GM03348 (cell line): ENCODE measurements at places on chromosomes 11 and 22.
A peak's percentile ranks its signal among the peaks of the same experiment; 100 is the strongest.

DNA sequence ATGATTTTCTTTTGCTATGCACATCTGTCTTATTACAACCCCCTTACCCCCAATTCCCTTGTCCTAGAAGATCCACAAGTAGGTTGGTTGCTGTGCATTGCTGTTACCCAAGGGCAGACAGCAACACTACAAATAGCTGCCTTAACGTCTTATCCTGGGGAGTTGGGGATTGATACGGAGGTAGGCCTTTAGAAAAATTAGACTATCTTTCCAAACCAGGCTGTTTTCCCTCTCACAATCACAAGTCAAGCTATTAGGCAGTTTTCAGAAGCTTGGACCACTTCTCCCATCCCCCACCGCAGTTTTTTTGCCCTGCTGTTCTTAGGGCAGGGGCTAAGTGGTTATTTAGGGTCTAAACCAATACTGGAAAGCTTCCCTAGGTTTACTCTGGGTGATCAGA is 2.8 kb upstream of the PHLDB1 start:
- no peak for DNase-seq

DNA sequence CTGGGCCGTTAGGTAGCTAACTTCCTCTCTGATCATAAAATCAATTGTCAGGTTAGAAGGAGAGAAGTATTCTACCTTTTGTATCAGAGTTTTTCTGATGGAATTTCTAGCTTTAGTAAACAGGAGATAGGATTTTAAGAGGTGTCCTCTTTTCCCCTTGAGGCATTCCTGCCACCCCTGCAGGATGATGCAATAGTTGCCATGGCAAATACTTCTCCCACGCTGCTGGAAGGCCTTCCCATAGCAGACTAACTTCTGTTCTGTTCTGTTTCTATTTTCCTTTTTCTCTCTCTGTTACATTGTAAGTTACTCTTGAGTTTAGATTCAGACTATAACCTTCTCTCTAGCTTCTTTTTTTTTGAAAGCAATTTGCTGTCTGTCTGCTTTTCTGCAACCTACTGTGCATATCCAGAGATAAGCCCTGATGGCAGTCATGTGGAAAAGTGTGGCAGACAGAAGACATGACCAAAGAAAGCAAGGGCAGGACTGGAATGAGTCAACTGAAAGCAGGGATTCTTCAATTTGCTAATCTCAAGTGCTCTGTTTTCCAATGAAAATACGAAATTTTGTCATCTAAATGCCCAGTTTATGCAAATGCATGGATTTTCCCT is 679.1 kb downstream of the DLG2 start:
- DNase-seq, result peak; percentile 62

- DNase-seq, result no peak
Measured at GRCh38 chr22:17764036-17764435, 10.2 kb downstream of the BID start.

DNA sequence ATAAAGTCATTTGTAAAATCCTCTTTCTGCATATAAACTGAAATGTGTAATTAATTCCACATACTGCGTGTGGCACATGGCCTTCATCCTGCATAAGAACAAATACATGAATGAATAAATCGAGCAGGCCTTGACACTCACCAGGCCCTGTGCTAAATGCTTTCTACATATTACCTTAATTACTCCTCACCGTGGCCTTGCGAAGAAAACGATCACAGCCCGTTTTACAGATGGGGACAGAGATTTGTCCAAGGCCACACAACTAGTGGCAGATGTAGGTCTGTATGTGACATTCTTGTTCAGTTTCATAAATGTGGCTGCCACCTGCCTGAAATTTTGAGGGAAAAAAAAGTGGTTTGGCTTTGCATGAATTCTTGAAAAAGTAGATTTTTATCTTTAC is 5.8 kb upstream of the CCND1 start:
- no peak for DNase-seq

- DNase-seq, result peak; percentile 10
Measured at GRCh38 chr11:85628771-85629341, 463 bp downstream of the TMEM126B start.

- DNase-seq, result peak; percentile 44
Measured at GRCh38 chr11:33500861-33501479, 199.7 kb downstream of the C11orf91 start.

DNA sequence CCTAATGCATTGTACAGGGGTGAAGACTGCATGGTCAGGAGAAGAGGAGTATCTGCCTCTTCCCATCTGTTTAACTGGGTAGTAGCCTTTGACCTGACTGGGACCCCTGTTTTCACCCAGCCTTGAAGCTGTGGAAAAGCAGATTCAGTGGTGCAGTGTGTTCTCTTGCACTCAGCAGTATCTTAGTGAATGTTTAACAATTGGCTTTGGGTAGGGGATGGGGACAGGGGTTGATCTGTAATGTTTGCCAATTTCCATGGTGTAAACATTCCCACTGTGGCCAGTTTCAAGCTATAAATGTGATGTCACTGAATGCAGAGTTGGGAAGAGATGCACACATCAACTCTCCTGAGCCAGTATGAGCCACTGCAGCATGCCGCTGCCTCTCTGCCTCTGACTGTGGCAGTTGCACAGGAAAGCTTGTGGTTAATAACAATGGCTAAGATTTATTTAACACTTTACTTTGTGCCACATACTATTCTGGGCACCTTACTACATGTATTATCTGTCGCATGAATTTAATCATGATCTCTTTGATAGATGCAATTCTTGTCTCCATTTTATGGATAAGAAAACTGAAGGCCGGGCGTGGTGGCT is 15.7 kb downstream of the FJX1 start:
- no peak for DNase-seq

DNA sequence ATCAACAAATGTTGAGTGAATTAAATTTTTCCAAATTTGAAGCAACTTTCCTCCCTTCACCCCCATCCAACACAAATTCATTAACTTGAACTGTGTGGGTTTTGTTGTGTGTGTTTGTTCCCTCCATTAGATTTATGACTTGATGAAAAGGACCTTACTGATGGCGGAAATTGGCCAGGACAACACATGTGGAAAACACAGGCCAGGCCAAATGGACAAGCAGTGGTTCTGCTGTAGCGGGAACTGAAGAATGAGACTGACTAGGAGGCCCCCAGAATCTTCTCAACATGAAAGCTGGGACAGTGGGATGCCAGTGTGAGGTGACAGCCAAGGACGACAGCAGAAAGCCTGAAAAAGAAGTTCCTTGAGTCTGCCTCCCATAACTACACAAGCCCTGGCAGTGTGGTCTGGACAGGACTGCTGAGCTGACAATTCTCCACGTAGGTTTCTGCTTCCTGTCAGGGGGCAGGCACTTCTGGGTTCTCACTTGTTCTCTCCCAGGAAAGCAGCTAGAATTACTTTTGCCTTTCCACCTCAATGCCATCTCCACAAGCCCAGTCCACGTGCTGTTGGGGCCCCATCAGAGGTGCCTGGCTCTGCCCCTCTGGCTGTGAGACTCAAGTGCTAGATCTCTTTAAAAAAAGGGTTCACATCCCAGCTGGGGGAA is 94.3 kb downstream of the ETS1 start:
- DNase-seq, result no peak

DNA sequence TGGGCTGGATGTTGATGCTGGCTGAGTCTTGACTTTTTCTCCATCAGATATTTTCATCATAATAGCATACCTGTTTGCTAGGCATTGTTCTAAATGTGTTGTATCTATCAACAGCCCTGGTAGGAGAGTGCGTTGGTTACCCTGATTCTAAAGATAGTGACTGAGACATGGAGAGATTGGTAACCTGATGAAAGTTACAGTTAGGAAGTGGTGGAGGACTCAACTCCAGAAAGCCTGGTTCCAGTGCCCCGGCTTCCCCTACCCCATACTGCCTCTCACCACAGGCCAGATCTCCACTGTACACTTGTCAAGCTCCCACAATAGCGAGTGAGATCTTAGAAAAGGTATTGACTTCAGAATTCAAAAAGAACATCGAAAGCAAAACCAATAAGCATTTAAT is 22.8 kb upstream of the RELT start:
- no peak for DNase-seq

DNA sequence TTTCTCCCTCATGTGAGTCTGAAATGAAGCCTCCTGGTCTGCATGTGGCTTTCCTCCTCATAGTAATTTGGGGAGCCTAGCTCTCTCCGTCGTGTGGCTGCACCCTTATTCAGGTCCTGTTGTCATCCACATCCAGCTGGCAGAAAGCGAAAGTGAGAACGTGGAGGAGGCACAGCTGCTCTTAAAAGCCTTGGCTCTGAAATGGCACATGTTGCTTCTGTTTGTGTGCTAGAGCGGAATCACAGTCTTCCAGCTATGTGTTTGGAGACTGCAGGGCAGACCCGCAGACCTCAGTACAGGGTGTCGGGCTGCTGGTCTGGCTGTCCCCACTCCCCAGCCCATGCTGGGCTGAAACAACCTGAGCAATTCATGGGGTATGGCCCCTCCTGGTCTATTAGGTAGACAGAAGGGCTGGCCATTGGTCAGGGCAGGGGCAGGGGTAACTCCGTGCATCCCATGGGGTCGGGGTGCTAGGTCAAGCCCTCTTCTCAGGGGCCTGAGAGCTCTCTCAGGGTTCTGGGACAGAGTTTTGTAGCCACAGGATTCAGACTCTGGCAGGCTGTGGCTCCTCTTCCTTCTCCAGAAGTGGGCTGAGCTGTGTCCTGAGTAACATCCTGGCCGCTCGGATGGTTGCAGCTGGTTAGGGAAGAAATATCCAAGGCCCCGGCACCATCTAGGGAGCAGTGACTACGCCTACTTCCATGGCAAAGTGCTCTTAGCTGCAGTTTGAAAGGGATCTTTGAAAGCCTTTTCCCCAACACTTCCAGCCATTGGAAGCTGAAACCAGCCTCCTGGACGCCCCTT is 50.6 kb downstream of the C11orf96 start:
- DNase-seq, result peak; percentile 39

- DNase-seq, result no peak
Measured at GRCh38 chr11:106101819-106102218, 24.4 kb downstream of the AASDHPPT start.

- no peak for DNase-seq
Measured at GRCh38 chr22:32596471-32596870, 121.9 kb downstream of the FBXO7 start.

GRCh38 chr11:91136631-91137030 is 913.8 kb upstream of the CHORDC1 start:
- no peak for DNase-seq

GRCh38 chr11:77299528-77299993 is 1.9 kb downstream of the GDPD4 start:
- DNase-seq, result no peak

- DNase-seq, result no peak
Measured at GRCh38 chr11:104329078-104329665, 165.2 kb upstream of the PDGFD start.

- DNase-seq, result no peak
Measured at GRCh38 chr11:73380331-73380730, 4.1 kb downstream of the RELT start.

- no peak for DNase-seq
Measured at GRCh38 chr11:112062923-112063322, 10.9 kb downstream of the PIH1D2 start.

DNA sequence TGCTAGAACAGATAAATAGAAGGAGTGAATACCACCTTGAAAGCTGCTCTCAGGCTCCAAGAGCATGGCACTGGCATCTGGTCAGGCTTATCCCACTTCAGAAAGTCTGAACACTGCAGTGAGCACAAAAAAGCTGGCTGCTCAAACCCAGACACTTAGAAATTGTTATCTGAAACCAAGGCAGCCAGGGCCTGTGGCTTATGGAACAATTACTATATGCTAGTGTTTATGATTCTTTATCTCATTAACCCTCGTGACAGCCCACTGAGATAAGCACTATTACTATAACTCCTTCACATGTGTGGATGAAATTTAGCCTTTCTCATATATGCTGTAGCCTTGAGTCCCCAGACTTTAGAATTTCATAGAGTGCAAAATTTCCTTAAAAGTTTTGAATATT is 400.2 kb downstream of the RAB38 start:
- DNase-seq, result no peak

DNA sequence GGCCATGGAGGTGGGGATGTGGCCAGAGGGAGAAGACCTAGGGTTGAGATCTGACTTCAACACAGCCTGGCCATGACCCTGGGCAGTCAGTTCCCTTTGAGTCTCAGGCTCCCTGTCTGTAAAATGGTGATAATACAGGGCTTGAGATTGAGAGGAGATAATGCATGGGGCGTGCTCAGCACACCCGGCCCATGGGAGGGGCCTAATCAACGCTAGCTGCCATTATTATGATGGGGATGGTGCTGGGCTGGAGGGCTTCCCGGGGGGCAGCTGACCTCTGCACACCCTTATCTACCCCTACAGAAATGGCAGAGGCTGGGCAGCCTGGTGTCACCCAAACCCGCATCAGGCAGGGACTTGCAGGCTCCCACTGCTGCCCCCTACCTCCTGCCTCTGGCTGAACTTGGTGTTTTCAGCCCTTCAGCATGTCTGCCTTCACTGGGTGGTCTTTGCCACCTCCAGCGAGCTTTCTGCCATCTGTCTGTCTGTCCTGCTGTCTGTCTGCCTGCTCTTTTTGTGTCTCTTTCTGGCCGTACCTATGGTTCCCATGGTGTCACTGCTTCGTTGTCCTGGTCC is 84.5 kb downstream of the CACNA1I start:
- DNase-seq, result no peak

- peak; percentile 52 for DNase-seq
Measured at GRCh38 chr22:36362932-36363331, 24.8 kb downstream of the MYH9 start.

GRCh38 chr11:70312401-70313357 is 42.2 kb downstream of the PPFIA1 start:
- no peak for DNase-seq

- DNase-seq, result no peak
Measured at GRCh38 chr11:121179306-121179705, 78.3 kb downstream of the TECTA start.

- DNase-seq, result no peak
Measured at GRCh38 chr11:131495423-131495822, 125.0 kb downstream of the NTM start.

GRCh38 chr11:73141031-73141308 is 1.1 kb downstream of the FCHSD2 start:
- peak; percentile 55 for DNase-seq

DNA sequence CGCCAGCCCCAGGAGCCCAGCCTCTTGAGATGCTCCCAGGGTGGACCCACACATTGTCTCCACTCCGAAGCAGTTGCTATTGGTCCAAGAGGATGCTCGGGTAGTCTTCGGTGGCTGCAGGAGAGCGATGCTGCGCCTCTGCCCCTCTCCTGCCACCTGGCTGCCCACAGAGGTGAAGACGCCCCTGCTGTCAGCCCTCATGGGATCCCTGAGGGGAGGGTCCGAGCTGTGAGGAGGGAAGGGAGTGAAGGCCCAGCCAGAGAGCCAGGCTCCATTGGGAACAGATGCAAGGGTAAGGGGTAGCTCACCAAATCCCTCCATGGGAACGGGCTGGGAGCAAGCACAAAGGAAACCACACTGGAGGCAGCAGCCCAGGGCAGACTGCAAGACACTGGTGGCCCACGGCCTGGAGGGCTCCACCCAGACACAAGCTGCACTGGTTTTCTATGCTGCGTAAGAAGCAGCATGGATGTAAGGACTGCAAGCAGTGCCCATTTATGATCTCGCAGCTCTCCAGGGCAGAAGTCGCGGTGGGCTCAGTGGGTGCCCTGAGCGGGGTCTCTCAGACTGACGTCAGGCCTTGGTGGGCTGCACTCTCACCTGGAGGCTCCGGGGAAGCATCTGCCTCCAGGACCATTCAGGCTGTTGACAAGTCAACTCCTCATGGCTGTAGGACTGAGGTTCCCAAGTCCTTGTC is 15.7 kb downstream of the TSPAN32 start:
- no peak for DNase-seq

- DNase-seq, result no peak
Measured at GRCh38 chr11:134497586-134497985, 85.5 kb upstream of the B3GAT1 start.
